Activated CD8-positive, alpha-beta memory T cell treated with anti-CD3 and anti-CD28 coated beads for 48 hours (primary cell): ENCODE measurements at places on chromosomes 4 and X.

- no peak for DNase-seq
Measured at GRCh38 chrX:29471829-29472228, 743.5 kb upstream of the MAGEB2 start.

DNA sequence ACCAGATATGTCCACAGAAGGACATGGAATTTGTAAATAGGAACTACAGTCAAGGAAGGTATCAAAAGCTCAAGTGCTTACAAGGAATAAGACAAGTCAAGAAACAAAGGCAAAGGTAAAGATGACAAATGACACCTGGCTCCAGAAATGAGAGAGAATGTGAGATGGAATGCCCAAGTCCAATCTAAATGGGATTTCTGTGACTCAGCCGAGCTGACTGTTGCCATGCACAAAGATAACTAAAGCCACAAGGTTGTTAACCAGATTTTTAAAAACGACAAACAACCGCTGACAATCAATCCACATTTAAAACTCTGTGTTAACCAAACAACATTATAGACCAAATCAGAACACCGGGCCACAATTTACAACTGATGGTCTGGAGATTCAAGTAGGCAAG is 1.1 kb downstream of the NFXL1 start:
- no peak for DNase-seq

GRCh38 chrX:672931-673330 is 42.3 kb downstream of the SHOX start:
- DNase-seq, result no peak

DNA sequence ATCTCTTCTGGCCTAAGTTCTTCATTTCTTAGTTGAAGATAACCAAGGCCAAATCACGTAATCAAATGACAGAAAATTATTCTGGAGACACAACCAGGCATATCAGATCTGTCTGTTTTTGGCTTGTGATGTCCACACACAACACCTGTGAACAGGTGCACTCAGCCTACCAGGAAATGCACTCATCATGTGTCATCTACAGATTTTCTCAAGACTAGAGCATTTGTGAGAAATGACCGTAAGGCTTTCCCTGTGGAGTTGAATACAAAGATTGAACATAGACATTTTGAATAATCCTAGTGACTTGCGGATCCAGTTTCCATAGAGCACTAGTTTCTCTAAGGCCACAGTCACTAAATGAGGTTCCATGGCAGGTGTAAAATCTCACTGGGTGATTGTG is 26.7 kb upstream of the CXCL8 start:
- DNase-seq, result no peak

DNA sequence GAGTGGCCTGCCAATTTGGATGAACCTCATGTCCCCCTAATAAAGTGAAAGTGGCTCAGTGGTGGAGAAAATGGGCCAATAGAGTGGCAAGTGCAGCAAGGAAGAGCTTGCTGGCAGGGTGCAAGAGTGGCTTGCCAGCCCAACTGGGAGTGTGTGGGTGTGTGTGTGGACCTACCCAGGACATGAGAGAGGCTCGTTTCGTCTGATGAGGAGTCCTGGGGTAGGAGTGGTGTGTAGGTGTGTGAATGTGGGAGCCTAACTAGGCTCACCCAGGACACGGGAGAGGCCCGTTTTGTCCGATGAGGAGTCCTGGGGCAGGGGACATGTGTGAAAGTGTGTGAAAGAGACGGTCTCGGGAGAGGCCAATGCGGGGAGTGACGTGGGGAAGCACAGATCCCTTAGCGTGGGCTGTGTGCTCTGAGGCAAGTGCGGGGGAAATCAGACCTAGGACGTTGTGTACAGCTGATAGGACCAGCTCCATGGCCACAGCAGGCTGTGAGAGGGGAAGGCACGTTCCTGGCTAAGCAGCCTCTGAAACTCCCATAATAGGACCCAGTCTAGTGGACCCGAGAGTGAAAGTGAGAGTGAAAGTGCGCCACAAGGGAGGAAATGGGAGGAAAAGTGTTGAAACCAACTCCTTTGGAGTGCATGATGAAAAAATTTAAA is 5.3 kb downstream of the GAGE10 start:
- no peak for DNase-seq

DNA sequence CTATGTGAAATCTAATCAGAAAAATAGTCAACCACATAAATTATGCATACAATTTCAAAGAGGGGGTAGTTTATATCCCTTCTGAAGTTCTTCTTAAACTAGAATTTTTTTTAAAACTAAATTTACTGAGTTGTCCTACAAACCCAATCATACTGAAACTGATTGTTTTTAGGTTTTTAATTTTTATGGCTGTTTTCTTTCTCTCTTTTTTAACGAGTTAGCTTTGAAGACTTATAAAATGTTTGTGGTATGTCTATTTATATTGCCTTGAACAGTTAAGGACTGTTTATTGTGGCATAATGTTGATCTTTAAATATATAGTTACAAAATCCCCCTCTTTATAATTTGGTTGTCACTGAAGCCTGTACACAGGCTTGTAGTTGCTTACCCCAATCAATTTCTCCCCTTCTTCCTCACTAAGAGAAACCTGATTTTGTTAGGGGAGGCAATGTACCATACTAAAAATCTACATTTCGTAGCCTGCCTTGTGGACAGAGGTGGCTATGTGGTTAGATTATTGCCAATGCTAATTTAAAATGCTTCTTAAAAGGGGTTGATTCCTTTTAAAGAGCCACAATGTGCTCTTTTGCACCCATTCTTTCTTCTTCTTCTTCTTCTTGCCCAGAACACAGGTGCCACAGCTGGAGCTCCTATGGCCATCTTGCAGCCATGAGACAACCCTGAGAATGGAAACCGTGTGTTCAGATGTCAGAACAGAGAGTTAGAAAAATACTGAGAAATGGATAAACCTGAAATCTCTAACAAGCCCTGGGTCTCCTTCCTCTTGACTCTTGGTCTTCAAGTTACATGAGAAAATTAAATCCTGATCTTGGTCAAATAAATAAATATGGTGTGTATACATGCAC is 102.7 kb upstream of the ZNF827 start:
- DNase-seq, result no peak

GRCh38 chr4:54060116-54060515 is 4.3 kb downstream of the CHIC2 start:
- no peak for DNase-seq

- no peak for DNase-seq
Measured at GRCh38 chr4:153364061-153364460, 19.6 kb downstream of the MND1 start.

- DNase-seq, result no peak
Measured at GRCh38 chr4:16253127-16253960, 27.1 kb upstream of the TAPT1 start.

DNA sequence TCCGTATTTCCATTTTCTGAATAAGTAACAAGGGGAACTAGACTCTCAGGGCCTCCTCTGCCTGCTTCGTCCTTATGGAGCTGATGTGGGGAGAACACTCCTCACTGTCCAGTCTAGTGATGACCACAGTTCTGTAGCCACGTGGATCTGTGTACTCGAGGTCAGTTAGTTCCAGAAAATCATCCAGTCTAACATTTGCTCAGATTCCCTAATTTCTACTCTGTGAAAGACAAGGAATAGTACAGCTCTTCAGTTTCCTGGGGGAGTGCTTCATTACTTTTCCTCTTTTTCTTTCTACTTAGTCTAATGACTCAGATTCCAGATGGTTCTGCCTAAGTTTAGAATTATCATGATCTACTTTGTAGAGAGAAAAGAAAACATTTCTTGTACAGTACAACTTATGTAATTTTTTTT is 82.6 kb downstream of the SORBS2 start:
- DNase-seq, result no peak

- no peak for DNase-seq
Measured at GRCh38 chr4:106273831-106274230, 42.2 kb downstream of the TBCK start.

DNA sequence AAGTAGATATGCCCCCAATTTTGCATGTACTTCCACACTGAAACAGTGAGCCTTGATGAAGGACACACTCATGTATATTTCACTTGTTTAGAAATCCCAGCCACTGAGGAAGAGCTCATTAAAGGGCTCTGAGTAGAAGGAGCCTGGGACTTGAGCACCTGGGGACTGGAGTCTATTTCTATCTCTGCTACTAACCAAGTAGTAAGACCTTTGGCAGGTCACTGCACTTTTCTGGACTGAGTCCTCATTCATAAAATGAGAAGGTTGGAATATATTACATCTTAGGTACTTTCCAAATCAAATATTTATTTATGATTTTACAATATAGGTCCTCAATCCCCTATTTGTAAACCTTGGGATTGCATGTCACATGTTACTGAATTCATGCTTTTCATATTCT is 78.2 kb upstream of the C4orf54 start:
- DNase-seq, result no peak

DNA sequence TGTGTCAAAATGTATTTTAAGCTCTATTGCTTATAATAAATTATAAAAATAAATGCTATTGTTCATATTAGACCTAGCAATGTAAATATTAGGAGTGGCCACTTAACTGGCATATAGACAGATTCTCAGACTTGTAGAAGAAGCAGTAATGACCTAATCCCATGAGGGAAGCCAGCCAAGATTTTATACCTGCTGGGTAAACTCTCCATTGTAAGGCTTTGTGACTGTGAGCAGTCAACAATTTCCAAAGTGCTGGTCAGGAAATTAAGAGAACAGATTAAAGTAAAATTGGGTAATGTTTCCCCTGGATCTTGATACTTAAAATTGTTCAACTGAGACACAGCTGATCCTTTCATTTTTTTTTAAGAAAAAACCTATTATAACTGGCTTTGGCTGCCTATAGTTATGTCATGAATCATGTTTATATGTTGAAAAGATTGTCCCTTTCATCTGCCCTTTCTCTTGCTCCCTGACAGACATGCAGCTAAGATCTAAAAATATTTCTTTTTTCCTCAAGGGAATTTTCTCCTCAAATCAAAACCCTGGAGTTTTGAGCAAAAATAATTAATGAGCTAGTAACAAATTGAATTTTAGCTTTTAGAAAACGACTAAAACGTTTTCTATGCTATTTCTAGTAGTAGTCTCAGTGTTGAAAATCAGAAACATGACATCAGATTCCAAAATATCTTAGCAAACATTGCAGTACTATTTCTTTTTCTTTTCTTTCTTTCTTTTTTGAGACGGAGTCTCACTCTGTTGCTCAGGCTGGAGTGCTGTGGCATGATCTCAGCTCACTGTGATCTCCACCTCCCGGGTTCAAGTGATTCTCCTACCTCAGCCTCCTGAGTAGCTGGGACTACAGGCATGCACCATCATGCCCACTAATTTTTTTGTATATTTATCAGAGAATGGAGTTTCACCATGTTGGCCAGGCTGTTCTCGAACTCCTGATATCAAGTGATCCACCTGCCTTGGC is 77.9 kb downstream of the ADGRL3 start:
- DNase-seq, result no peak

GRCh38 chr4:109559625-109559982 is 442 bp upstream of the MCUB start:
- DNase-seq, result peak; percentile 12

DNA sequence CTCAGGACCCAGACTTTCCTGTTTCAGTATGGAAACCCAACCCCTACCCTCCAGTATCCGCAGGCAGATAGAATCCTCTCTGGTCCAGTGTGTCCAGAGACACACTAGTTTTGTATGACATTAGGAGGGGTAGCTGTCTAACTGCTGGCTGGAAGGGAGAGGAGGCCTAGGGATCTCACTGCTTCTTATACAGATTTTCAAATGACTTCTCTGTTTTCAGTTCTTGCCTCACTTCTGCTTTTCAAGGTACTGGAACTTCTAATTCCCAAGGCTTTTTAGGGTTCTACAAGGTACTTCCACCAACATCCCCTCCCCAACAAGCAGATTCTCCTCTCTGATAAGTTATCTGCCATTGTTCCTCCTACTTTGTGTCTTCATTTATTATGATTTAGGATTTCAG is 6.1 kb downstream of the SGCB start:
- no peak for DNase-seq

DNA sequence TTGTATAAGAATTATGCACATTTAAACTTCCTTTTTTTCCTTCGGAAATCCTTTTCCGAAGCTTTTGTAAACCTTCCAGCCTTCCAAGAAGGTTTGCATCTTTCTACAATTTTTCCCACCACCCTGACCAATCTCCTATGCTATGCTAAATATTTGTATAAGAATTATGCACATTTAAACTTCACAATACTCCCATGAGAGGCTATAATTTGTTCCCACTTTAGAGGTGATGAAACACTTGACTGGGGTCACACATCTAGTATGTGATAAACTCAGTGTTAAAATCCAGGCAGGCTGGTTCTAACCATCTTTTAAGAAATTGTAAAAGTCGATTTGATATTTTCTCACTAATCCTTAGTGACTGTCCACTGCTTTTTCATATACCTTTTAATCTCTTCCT is 22.1 kb downstream of the NUDT6 start:
- no peak for DNase-seq

DNA sequence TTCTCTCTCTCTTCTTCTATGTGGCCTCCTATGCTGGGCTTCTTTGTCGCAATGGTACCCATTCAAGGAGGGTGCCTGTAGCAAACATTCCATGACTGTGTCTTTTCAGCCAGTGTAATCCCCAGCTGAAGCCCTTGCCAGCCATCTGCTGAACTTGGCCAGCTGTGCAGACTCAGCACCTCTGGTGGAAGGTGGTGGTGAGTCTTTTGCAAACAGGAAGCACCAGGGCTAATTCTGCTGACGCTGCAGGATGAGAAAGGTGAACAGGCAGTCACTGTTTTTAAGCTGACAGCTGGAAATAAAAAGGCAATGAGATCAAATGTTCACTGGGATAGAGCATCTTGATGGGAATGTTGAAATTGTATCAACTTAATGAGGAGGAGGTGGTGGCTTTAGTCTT is 298.7 kb upstream of the CLNK start:
- no peak for DNase-seq
